ENCODE measurements at places on chromosomes 4 and X.

DNA sequence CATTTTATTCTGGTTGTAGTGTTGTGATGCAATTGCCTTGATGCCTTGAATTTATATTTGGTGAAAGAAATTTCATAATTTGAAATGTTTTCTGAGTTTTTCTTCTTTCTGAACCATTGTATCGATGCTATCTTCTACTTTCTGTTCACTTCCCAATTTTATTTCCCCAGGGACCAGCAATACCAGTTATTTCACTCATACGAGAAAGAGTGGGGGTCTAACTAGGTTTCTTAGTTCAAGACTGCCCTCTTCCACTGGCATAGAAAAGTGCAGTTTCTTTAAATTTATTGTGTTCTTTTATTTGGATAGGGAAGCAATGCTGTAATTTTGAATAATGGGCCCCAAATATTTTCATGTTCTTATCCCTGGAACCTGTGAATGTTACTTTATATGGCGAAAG is 544.0 kb upstream of the ADGRL3 start:
- no peak for DNase-seq

DNA sequence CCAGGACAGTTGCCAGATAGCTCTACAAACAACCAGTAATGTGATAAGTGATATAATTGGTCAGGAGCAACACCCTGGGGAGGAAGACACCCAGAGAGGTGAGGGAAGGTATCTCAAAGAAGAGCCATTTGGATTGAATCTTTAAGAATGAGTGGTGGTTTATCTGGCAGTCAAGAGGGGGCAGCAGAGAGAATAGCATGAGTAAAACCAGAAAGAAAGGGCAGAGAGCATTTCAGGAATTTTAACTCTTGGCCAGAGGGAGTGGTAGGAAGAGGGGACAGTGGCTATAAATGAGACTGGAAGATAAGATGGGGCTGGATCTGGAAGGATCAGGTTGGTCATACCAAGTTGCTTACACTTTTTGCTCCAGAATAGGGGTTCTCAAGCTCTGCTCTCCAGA is 5.9 kb upstream of the SEPTIN6 start:
- no peak for DNase-seq

GRCh38 chr4:153610623-153611376 is 73.3 kb upstream of the TLR2 start:
- no peak for DNase-seq

- DNase-seq: no peak
Measured at GRCh38 chr4:159551281-159551680, 448.4 kb downstream of the RAPGEF2 start.

DNA sequence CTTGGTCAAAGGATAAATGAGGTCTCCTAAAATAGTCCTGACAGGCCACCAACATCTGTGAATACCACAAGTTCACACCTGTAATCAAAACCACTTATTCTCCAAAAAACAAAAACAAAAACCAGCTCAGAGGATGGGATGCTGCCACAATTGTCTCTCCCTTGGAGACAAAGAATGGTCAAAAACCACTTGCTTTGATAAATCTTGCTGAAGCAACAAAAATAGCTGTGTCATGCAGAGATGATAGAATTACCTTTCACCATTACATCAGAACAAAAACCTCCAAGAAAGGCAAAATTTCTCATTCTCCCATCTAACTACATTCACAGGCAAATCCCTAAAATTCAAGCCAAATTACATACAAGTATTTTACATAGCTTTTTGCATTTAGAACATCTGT is 180.4 kb downstream of the MAML3 start:
- no peak for DNase-seq

Data from right atrium auricular region (tissue), 2 donors.